ENCODE measurements at places on chromosomes 6 and 20.

DNA sequence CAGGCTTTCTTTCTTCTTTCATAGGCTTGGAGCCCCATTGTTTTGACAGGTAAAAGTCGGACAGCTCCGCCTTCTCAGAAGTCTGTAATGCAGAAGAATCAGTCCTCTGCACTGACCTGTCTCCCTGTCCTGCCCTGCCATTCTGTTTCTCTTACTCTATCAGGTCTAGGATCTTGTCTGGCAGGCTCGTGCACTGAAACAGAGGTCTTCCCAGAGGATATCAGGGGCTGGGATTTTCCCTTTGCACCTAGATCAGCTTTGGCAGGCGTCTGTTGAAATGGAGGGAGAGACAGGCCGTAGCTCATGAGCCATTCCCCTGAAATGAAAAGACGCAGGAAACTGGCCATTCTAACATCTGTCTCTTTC lies 25.0 kb downstream of the KIF3B start:
- no peak overlapping the region for H3K4me3 ChIP-seq
- H3K36me3 ChIP-seq = peaks cover 3% of the 10 kb centered on the region

DNA sequence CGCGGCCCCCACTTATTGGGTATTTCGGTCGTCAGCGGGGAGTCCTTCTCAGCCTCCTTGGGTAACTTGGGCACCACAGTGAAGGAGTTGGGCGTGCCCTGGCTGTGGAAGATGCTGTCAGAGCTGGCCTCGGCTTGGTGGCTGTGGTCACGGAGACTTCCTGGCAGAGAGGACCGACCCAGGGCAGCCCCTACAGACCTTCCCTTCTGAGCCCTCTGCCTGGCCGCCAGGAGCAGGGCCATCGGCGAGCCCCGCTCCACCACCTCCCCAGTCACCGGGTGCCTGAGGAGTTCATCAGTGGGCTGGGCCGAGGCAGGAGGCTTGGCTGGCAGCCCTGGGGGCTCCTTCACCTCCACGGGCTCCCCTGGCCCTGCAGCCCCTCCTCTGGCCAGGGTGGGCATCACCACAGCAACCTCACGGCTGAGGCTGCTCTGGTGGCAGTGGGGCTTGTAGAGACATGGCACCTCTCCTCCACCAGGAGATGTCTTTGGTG lies 37.2 kb downstream of the C6orf132 start:
- no peaks in the 10 kb centered on the region for H3K27me3 ChIP-seq
- H3K4me1 ChIP-seq = peaks cover 11% of the 10 kb centered on the region
- H3K4me3 ChIP-seq = no peak overlapping the region
- no peaks in the 10 kb centered on the region for H3K36me3 ChIP-seq
- DNase-seq = no peak

DNA sequence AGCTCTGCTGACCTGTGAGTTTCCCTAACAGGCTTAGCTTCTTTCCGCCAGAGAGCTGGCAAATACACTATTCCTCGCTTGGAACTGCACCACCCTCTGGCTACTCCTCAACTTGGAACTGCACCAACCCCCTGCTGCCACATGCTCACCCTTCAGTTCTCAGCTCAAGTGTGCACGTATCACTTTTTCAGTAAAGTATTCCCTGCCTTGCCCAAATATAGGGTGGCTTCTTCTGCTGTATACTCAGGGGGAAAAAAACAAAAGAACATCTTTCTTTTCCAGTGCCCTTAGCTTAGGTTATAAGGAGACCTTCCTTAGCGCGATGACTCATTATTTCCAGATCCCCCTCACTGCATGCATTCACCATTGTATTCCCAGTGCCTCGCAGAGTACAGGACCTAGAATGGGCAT lies 21.2 kb downstream of the GNAS-AS1 start:
- no peaks in the 10 kb centered on the region for H3K4me1 ChIP-seq
- no peak overlapping the region for H3K4me3 ChIP-seq
- DNase-seq = no peak
- peaks cover 6% of the 10 kb centered on the region for H3K27me3 ChIP-seq
- no peaks in the 10 kb centered on the region for H3K36me3 ChIP-seq

DNA sequence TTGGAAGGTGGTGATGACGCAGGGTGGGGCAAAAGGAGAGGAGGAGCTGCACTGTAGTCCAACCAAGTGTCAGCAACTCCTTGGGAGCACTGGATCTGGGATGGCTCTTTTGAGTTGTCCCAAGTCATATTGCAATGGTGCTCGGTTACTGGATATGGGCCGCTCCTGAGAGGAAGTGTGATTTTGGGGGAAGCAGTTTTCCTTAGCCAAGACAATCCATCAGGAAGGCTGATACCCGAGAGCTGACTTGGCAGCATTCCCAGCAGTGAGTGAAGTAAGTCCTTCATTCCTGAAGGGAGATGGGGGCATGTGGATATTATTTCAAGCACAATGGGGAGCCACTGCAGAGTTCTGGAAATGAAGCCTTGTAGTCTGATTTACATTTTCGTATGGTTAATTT lies 354.1 kb downstream of the RFPL4B start:
- no peak overlapping the region for H3K4me3 ChIP-seq
- no peaks in the 10 kb centered on the region for H3K27me3 ChIP-seq
- DNase-seq = no peak
- no peaks in the 10 kb centered on the region for H3K36me3 ChIP-seq
- no peaks in the 10 kb centered on the region for H3K4me1 ChIP-seq
- H3K27ac ChIP-seq = no peak overlapping the region

DNA sequence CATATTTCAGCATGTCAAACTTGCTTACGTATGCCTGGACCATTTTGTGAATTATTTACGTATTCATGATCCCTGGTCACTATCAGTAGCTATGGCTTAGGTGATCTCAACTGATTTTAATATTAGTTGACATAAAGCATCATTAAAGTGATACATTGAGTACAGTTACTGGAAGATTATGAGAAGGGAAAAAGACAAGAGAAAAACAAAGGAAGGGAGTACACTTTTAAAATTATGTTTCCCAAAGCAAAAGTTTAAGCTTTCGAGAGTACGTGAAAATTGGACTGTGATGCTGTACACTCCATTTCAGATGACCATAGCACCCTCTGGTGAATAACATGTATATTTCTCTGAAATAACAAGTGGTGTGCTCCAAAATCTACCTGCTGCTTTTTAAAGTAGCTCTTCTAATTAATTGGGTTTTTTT lies 215.0 kb upstream of the HSF2 start:
- no peaks in the 10 kb centered on the region for H3K36me3 ChIP-seq
- no peak overlapping the region for H3K4me3 ChIP-seq
- H3K4me1 ChIP-seq = no peaks in the 10 kb centered on the region

DNA sequence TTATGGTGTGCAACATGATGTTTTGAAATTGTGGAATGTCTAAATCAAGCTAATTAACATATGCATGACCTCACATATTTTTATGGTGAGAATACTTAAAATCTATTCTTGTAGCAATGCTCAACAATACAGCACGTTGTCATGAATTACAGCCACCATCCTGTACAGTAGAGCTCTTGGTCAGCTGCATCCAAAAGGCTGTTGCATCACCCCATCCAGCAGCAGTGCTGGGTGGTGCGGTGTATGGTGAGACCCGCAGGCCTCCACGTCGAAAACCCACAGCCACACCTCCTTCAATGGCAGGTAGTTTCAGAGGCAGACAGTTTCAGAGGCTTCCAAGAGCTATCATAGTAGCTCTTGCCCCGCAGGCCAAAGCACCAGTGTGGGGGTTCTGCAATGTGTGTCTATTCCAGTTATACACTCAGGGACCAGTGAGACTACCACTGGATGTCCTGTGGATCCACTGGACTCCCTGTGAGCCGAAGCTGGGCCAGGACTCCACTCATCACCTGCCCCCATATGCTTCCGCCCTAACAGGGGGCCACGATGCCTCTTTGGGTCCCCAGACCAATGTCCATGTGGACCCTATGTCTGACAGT lies 23.4 kb downstream of the PACSIN1 start:
- no peak for DNase-seq
- peaks cover 24% of the 10 kb centered on the region for H3K4me1 ChIP-seq
- H3K4me3 ChIP-seq = no peak overlapping the region

- no peaks in the 10 kb centered on the region for H3K36me3 ChIP-seq
- peaks cover 7% of the 10 kb centered on the region for H3K27me3 ChIP-seq
- H3K27ac ChIP-seq = no peak overlapping the region
- no peak for DNase-seq
- H3K4me1 ChIP-seq = no peaks in the 10 kb centered on the region
These were observed 153.3 kb downstream of the QRSL1 start for GRCh38 chr6:106782536-106783285.

GRCh38 chr6:166262743-166263515 lies 45.3 kb downstream of the PRR18 start:
- peaks cover 2% of the 10 kb centered on the region for H3K27me3 ChIP-seq
- no peak for DNase-seq
- peaks cover 26% of the 10 kb centered on the region for H3K4me1 ChIP-seq
- no peak overlapping the region for H3K27ac ChIP-seq

DNA sequence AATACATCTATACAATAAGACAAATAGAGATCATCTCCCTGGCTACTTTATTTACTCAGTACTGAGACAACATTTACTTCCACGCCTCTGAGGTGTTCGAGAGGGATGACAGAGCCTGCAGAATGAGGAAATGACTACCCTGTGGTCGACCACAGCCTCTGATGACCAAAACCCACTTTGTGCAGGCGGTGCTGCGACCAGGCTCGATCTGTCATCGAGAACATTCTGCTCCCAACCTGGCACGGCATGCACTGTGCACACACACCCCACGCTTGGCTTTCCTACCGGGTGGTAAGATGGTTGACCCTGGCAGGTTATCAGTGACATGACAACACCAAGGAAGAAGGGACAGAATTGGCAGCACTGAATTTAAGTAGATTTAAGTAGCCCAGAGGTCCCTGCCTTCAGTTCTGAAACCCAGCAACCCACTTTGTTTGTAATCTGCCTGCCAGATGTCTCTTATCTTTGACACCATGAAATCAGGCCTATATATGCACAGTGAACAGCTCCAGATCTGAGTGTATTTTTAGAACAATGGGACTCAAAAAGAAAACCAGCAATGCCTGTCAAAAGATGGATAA lies 42.6 kb downstream of the TTI1 start:
- H3K4me1 ChIP-seq = peaks cover 13% of the 10 kb centered on the region
- no peak overlapping the region for H3K4me3 ChIP-seq
- peaks cover 42% of the 10 kb centered on the region for H3K36me3 ChIP-seq
- DNase-seq = peak; percentile 66
- no peaks in the 10 kb centered on the region for H3K27me3 ChIP-seq

DNA sequence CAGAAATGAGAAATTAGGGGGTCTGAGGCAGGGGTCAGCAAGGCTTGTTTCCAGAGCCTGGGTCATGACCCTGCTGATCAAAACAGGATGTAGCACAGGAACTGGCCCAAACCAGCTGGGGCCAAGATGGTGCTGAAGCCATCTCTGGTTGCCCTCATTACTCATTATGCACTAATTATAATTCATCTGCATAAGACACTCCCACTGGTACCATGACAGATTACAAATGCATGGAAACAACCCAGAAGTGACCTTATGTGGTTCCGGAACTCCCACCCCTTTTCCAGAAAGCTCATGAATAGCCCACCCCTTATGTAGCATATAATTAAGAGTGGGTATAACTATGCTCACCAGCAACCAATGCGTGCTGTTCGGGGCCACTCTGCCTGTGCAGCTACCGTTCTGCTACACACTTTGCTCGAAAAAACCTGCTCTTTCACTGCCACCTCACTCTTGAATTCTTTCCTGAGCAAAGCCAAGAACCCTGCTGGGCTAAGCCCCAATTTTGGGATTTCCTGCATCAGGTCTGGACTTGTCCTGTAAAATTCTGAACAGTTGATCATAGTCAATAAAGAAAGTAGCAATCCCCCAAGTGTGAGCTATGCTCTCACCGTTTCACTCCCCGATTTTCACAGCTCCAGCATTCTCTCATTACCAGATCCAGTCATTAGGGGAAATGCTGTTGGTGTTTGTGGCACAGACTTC lies 122.3 kb downstream of the WDR27 start:
- no peak overlapping the region for H3K4me3 ChIP-seq
- no peak overlapping the region for H3K27ac ChIP-seq

DNA sequence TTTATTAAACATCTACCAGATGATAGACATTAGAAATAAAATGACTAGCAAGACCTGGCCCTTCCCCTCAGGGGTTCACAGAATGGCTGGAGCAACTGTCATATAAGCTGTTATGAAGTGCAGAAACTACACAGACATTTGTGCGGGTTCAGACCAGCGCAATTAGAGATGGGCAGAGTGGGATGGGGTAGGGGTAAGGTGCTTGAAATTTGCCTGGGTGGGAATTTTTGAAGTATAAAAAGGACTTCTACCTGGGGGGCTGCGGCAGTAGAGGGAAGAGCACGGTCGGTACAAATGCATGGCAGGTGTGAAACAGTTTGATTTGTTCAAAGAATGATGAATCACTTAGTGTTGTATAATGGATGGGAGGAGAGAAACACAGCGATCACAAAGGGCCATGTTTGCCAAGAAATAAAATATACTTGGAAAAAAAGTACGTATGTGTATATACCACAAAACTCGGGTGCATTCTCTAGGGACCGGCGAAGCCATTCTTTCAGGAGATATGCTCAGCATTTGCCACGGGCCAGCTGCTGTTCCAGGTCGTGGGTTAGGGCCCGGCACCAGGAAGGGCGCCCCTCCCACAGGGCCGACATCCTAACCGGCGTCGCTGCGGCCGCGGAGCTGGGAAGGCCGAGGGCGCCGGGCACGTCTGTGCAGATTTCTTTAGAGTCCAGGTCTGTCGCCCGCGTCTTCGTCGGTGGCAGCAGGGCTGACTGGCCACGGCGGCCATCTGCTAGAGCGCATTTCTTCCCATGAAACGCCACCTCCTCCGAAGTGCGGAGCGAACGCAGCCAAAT lies 809 bp upstream of the NOL7 start:
- DNase-seq = no peak
- H3K27me3 ChIP-seq = no peaks in the 10 kb centered on the region
- peak overlapping the region; percentile 80 for H3K4me3 ChIP-seq
- peak overlapping the region; percentile 75 for H3K27ac ChIP-seq
- H3K4me1 ChIP-seq = peaks cover 26% of the 10 kb centered on the region

DNA sequence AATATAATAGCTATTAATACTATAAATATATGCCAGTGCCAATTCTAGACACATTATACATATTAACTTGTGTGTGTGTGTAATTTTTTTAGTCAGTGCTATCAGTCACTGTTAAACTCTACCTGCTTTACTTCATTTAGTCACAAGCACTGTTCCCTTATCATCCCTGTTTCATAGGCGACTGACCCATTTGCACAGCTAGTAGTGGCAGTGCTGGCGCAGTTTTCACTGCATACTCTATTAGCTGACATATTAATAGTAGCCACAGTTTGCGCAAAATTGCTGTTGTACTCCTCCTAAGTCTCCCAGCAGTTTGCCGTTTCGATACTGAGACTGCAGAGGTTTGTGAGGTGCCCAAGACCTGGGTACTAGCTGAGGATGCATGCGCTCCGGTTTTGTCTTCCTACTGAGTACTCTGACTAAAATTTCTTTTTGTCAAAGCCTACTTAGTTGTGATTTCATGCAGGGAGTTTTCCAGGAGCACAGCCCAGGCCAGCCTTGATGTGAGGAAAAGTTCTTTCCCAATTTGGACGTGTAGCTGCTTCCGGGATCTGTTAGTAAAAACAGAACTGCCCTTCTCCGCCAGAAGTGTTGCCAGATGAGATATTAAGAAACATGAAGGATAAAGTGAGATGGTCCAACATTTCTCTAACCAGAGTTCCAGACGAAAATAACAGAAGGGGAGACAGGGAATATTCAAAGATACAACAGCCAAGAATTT lies 5.6 kb downstream of the BAG2 start:
- H3K4me3 ChIP-seq = no peak overlapping the region
- H3K4me1 ChIP-seq = peaks cover 9% of the 10 kb centered on the region
- no peak overlapping the region for H3K27ac ChIP-seq
- DNase-seq = no peak
- H3K36me3 ChIP-seq = no peaks in the 10 kb centered on the region

GRCh38 chr6:107827541-107827940 lies 3.4 kb upstream of the SCML4 start:
- no peaks in the 10 kb centered on the region for H3K36me3 ChIP-seq
- H3K27me3 ChIP-seq = no peaks in the 10 kb centered on the region

Measured in CD4-positive, alpha-beta T cell (primary cell).